ENCODE measurements at places on chromosomes 12 and 14. TPM values are rescaled to one million over a fixed set of nuclear protein-coding genes. Genes with fewer than 3 reads are reported as not detected.

The TMEM179 gene
- total RNA-seq, result not detected

GRCh38 chr12:14836336-14837210, 6.8 kb downstream of the ART4 start:
- no peak for DNase-seq

The IRAK3 gene
- total RNA-seq, result 5.0 TPM

DNA sequence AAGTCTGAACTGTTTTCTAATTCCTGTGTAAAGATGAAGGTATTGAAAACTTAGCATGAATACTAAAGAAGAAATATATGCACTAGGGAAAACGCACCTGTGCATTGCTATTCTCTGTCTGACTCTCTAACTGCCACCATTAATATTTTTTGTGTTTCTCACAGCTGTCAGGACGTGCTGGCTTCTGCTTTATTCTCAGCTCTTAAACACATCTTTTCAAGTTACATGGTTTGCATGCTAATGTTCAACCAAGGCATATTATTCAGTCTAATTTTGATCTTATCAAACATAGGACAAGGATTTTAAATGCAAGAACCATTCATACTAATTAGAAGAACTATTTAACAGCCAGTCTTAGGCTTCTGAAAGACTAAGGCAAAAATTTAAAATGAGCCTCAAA, 187.4 kb downstream of the KLHL28 start:
- no peak for DNase-seq

The DAO gene
- total RNA-seq, result not detected

GRCh38 chr12:109881752-109882151, 1.4 kb upstream of the GLTP start:
- no peak for DNase-seq

GRCh38 chr12:31035967-31036665, 37.5 kb upstream of the DDX11 start:
- DNase-seq, result no peak

DNA sequence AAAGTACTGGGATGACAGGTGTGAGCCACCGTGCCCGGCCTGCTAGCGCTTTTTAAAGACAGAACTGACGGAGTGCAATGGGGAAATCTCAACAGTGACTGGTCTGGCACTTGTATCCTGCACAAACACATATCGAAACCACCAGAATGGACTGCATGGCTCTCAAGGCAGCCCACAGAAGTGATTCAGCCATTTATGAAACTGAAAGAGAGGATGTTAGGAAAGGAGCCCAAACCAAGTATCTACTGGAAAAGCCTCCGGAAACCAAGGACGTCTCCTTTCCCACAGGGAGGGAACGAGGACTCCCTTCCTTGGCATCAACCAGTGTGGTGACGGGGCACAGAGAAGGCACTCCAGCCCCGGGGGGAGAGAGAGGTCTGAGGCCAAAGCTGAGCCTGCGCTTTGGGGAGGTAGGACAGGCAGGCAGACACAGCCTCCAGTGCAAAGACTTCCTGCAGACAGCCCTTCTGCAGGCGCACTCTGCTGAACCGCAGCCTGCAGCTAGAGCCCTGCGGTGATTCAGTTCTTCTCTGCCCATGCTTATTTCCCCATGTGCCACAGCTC, 16.5 kb downstream of the SLC15A4 start:
- DNase-seq, result no peak

GRCh38 chr14:24609655-24610344, at the start of gene GZMH:
Gene GZMH, minus strand, starts transcription at chr14:24609685. Its CDS starts 72 bp downstream, at chr14:24609613.
- no peak for DNase-seq

- no peak for DNase-seq
Observed at GRCh38 chr12:105358789-105359188, 28.3 kb downstream of the C12orf75 start.

DNA sequence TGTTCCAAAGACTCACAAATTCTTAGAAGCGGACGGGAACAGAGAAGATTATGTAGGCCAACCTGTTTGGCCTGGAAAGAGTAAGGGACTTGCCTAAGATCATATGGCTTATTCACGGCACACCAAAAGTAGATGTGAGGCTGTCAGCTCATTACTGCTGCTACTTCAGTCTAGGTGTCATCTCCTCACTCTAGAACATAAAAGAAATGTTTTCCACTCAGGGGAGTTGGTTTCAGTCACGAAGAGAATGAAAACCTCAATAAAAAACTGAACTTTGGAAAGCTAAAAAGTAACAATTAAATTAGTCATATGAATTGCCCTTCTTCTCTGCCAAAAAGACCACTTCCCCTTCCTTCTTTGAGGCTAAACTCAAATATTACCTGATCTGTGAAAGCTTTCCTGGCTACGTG, 658 bp upstream of the CEP128 start:
- DNase-seq, result no peak

DNA sequence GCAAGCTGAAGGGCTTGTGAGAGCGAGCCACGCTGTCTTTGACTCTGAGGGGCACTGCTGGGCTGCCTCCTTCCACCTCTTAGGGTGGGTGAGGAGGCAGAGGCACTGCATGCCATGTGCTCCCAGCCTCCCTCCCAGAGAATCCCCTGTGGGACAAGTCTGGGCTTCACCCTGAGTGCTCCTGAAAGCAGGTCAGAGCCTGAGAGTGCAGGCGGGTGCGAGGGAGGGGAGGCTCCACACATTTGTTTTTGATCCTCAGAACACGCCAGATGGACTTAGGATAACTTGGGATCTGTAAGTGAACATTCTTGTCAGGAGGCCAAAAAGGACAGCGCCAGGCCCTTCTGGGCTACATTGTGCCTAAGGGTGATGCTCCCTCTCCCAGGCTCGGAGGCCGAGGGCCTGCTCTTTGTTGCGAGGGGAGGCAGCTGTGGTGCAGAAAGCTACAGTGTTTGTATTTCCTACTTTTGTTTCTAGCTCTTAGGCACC, 155.4 kb downstream of the TMX1 start:
- DNase-seq, result peak; percentile 73

The SSPN gene
- 49.8 TPM for total RNA-seq

The GLI1 gene
- 0.92 TPM for total RNA-seq

GRCh38 chr14:36293824-36294223, 26.6 kb downstream of the MBIP start:
- DNase-seq, result no peak

DNA sequence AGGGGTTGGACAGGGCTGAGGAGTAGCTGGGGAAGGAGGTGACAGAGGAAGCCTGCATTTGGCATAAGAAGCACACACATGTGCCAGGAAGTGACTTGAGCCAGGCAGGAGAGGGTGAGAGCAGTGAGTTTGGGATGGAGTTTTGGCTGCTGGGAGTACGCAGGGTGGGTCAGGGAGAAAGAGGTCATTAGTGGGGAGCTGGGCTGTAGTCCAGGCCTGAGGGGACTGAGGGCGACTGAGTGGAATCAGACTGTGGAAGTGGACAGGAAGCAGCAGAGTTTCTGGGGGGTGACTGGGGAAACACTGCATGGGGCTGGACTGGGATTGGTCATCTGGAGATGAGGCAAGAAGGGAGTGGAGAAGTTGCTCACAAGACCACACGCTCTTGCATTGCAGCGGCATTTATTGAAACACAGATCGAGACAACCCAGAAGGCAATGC, 7.6 kb downstream of the KRT85 start:
- no peak for DNase-seq

The FLVCR2 gene
- total RNA-seq, result 3.4 TPM

DNA sequence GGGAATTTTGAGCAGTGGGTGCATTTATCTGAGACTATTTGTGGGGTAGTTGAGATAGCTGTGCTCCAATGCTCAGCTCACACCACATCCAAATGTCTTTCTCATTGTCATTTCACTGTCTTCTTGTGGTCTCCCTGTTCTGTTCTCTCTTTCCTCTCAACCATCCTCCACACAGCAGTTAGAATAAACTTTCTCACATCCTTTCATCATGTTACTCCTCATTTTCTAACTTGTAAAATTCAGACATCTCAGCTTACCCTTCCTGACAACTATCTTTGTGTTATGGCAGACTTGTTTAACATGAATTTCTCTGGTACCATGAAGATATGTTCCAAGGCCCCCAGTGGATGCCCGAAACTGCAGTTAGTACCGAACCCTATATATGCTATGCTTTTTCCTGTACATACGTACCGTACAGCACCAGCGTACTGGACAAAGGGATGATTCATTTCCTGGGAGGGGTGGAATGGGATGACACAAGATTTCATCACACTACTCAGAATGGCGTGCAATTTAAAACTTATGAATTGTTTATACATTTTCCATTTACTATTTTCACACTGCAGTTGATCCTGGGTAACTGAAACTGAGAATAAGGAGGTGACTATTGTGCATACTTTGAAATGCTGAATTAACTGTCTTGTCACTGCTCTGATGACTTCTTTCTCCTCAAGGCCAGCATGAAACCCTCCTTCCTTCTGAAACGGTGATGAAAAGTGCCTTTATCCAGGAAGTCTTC, 177.1 kb upstream of the SLC38A2 start:
- no peak for DNase-seq

The MFAP5 gene
- 56.0 TPM for total RNA-seq

DNA sequence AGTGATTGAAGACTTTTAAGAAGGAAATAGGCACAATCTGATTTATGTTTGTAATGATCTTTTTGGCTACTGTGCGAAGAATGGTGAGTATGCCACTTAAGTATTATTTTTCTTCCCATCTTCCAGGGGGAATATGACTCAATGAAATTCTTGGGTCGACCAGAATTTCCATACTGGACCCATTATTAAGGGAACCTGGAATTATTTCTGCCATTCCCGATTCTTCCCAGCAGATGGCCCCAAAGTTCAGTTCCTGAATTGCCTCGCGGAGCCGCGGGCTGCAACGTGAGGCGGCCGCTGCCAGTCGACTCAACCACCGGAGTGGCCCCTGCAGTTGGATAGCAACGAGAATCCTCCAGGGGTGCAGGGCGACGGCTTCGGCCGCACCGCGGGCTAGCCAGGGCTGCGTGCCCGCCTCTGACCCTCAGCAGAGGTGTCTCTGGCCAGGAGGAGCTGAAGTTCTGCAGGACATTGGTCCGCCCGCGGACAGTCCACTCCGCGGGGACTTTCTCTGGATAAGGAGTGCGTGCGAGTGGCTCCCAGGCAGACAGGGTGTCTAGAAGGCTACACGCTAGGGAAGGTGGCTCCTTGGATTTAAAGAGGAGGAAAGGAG, 628 bp upstream of the TSHR start:
- peak; percentile 92 for DNase-seq

DNA sequence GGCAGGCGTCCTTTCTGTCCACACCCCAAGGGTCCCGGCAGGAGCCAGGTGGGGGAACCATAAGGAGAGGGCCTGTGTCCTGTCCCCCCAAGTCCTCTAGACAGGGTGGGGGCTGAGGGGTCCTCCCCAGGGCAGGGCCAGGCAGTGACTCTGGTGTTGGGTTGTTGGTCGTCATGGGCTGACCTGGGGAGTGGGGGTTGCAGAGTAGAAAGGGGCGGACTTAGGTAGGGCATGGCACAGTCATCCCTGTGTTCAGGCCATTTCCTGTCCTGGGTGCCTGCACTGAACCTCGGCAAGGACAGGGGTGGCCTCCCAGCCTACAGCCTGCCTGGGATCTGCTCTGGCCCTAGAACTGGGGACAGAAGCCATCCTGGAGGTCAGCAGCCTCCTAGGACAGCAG, 356.2 kb downstream of the TMEM121 start:
- peak; percentile 44 for DNase-seq

DNA sequence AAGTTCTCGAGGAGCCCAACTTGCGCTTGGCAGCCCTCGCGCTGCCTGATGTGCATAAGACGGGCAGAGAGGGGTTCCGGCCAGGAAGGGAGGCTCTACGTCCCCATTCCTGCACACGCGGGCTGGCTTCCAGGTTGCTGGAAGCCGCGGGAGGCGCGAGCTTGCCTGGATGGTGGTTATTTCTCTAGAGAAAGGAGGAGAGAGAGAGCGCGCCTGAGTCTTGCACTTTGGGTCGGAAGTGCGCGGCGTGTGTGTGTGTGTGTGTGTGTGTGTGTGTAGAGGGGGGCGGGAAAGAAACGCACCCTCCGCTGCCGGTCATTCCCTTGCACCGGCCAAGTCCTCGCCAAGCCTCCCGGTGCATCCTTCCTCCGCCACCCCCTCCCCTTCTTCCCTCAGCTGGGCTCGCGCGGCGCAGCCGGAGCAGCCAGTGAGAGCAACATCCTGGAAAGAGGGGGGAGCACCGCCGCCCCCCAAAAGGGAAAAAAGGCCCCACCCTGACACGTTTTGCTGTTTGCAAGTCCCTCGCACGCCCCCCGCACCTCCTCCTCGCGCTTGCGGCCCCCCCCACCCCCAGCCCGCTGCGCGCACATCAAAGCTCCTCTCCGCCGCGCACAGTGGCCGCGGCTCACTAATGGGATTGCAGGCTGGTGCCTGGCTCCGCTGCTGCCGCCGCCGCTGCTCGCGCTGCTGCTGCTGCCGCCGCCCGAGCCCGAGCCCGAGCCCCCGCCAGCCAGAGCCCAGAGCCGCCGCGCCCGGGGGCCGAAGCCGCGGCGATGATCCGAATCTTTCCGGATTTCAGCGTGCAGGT, 4.4 kb upstream of the NPAS3 start:
- DNase-seq, result peak; percentile 56

DNA sequence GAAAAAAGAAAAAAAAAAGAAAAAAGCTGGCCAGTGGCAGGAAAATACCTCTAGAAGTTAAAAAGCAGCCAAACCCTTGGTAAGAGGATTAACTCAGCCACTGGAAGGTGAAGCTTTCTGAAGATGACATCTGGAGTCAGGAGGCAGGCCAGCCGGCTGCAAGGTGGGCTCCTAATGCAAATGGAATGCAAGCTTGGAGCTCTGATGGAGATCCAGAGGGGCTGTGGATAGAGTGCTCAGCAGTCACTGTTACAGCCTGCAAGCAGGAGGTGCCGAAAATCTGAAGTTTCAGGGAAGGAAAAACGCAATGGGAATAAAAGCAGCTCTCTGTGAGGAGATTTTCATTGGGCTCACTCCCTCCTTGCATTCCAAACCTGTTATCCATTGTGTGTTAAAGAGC, 41.0 kb downstream of the GSC start:
- DNase-seq, result no peak

DNA sequence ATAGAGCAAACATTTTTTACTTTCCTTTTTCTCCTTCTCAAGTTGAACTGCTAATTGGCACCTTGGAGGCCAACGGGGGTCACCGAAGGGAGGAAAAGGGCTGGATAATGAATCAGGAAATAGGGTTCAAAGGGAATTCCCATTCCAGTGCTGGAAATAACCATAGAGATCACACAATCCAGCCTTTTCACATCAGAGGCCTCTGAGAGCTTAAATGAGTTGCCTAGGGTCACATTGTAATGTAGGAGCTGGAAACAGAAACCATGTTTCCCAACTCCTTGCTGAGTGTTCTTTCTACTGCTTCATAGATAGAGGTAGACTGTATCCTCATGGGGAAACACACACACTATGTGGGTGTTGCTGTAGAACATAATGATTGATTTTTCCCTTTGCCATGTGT, 60.6 kb upstream of the DDHD1 start:
- DNase-seq, result no peak

DNA sequence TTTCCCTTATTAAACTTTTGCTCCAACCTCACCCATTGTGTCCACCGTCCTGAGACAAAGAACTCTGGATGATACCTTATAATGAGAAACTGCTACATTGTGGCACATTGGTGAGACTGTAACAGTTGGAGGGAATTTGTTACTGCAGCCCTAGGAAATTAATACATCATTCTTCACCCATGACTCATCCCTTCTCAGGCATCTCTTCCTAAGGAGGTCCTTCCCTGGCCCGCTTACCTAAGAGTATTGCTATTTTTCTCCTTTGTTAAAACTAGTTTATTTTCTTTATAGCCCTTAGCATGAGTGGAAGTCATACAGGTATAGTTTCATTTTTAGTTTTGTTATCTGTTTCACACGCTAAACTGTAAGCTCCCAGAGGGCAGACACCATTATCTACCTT, 87.1 kb downstream of the TMEM260 start:
- no peak for DNase-seq

Measured in Right ventricle myocardium inferior (tissue), 1 donor.